ENCODE measurements at places on chromosomes 2 and 18.

DNA sequence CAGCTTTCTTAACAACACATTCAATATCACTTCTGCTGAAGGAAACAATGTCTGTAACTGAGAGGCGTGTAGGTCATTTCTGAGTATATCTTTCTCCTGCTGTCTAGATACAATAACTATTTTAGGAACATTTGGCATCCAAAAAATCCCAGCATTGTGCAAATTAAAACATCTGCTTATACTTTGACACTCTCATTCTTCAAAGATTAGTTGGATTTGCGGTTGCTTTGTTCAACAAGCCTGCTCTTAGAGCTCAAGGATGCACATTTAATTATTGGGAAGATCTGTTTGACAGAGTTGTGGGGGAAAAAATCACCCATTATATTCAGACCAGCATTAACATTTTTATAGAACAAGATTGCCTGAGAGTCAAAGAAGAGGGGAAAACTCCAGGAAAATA, 449.5 kb upstream of the HNRNPA3 start:
- DNase-seq: no peak

GRCh38 chr18:49119401-49119800, 168.6 kb upstream of the SMAD7 start:
- DNase-seq: no peak

- no peak for DNase-seq
Observed at GRCh38 chr2:201916565-201916964, 110.2 kb downstream of the CDK15 start.

GRCh38 chr2:46980366-46980765, 64.8 kb upstream of the MCFD2 start:
- no peak for DNase-seq

DNA sequence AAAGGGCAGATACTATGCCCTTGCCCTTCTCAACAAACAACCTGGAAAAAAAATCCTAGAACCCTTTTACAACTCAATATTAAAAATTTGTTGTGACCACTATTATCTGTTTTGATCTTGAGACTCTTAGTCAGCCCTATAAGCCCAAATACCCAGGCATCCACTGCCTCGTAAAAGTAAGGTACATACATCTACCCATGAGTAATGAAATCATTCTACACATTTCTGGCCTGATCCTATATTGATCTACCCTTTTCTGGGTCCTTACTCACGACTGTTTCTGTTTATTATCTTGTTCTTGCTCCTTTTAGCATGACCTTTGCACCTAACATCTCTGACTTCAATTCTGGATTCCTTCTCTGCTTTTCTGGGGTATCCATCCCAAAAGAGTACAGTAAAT, 56.8 kb downstream of the SCG2 start:
- no peak for DNase-seq

GRCh38 chr2:234496835-234497593, at the start of gene ARL4C:
ARL4C (minus strand) TSS chr2:234497081; CDS start chr2:234496586, 495 bp downstream.
- peak; percentile 41 for DNase-seq

GRCh38 chr2:144982481-144982880, 462.6 kb upstream of the ZEB2 start:
- no peak for DNase-seq

- DNase-seq: no peak
Observed at GRCh38 chr2:126663184-126663963, 7.4 kb downstream of the GYPC start.

- no peak for DNase-seq
Observed at GRCh38 chr2:231127936-231128335, 3.1 kb upstream of the HTR2B start.

DNA sequence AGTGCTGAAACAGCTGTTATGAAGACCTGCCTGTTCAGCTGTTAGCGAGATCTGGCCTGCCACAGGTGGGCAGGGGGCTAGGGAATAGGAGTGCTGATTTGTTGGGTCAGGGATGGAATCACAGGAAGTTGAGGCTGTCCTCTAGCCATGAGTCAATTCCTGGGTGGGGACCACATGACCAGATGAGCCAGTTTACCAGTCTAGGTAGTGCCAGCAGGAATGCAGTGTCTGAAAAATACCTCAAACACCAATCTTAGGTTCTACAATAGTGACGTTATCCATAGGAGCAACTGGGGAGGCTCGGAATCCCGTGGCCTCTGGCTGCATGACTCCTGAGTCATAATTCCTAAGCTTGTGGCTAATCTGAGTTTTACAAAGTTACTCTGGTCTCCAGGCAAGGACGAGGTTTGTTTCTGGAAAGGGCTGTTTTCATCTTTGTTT, 44.9 kb downstream of the DYSF start:
- DNase-seq: no peak

DNA sequence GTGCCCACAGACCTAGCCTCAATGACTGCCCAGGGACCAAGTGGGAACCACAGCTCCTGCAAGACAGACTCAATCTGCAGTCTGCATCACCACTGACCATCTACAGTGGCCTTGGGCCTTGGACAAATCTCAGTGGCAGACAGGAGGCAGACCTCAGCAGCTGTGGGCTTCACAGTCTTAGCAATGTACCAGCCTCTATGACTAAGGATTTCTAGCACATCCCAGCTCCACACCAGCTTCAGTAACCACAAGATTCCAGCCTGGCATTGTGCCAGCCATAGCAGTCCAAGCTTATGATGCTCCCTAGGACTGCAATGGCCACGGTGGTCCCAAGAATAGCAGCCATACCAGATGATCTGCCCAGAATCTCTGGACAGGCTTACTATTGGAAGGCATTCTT, 19.6 kb upstream of the WDR75 start:
- DNase-seq: no peak

DNA sequence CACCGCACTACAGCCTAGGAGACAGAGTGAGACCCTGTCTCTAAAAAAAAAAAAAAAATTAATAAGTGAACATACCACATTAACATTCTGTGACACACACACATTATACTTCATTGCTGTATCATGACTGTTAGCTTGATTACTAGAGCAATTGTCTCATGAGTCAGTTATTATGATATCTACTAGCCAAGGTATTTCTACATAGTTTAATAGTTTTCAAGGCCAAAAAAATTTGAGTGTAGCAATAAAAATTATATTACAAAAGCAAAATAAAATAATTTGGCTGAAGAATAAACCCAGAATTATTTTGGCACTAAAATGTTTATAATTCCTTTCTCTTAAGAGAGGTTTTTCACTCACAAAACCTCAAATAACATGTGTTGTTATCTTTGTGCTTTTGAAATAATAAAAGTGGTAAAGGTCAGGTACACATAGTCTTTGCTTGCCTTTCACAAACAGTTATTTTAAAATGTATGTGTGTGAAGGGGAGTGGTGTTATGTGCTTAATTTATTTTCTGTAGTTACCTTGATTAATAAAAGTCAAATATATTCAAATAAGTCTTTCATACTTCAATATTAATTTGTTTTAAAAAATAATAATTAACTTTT, 136.9 kb upstream of the SPOPL start:
- peak; percentile 46 for DNase-seq

- no peak for DNase-seq
Observed at GRCh38 chr2:64336171-64336570, 117.8 kb upstream of the LGALSL start.

Data from AG09319 (cell line).